ENCODE measurements at places on chromosomes 1 and 21.

DNA sequence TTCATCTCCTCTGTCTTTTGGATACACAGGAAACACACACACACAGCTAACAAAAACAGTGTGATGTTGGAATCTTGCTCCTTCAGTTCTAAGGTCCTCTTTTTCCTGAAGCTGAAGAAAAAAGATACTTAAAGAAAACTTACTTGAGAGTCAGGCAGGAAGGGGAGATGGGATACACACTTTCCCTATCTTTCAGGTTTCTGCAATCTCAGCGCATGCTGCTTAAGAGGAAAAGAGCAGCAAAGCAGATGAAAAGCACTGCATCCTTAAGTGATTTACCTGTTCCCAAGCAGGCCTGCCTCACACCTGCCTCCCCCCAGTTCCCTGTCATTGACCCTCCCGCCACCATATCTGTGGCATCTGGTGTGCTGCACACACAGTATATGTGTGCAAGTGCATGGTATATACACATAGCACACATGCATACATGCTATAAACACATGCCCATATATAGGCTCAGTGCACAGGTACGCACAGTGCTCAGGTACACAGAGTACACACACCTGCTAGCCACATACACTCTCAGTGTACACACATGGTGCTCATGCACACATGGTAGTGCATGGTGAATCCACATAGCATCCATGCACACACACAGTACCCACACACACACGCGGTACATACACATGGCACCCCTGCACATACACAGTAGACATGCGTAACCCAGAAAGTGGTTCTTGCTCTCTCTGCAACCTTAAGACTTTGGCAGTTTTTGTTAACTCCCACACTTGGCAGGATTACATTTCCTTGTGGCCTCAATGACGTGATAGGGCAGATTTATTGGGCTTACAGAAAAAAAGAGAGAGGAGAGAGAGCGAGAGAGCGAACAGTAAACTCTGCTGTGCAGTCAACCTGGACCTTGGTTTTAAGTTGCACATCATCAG lies 166.9 kb downstream of the TOMM20 start:
- no peak for DNase-seq

DNA sequence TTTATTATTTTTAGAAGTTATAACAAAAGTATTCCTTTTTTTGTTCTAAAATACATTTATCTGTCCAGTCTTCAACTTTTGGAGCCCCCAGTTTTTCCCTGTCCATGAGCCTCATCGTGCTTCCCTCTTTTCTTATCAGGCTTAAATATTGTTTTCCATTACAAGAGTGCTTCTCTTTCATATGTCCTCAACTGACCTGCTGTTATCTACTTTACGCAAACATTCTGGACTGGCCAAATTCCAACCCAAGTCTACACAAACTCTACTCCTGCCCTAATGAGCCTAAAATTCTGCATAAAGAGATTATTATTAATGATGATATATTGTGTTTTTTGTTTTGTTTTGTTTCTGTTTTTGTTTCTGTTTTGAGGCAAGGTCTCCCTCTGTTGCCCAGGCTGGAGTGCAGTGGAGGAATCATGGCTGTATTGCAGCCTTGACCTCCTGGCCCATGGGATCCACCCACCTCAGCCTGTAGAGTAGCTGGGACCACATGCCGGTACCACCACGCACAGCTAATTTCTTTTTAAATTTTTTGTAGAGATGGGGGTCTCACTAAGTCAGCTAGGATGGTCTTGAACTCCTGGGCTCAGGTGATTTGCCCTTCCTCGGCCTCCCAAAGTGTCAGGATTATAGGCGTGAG lies 318.8 kb upstream of the NEGR1 start:
- no peak for DNase-seq

- no peak for DNase-seq
Observed at GRCh38 chr1:158818560-158818959, 12.6 kb upstream of the MNDA start.

- no peak for DNase-seq
Observed at GRCh38 chr1:37596182-37596667, 488 bp upstream of the GNL2 start.

DNA sequence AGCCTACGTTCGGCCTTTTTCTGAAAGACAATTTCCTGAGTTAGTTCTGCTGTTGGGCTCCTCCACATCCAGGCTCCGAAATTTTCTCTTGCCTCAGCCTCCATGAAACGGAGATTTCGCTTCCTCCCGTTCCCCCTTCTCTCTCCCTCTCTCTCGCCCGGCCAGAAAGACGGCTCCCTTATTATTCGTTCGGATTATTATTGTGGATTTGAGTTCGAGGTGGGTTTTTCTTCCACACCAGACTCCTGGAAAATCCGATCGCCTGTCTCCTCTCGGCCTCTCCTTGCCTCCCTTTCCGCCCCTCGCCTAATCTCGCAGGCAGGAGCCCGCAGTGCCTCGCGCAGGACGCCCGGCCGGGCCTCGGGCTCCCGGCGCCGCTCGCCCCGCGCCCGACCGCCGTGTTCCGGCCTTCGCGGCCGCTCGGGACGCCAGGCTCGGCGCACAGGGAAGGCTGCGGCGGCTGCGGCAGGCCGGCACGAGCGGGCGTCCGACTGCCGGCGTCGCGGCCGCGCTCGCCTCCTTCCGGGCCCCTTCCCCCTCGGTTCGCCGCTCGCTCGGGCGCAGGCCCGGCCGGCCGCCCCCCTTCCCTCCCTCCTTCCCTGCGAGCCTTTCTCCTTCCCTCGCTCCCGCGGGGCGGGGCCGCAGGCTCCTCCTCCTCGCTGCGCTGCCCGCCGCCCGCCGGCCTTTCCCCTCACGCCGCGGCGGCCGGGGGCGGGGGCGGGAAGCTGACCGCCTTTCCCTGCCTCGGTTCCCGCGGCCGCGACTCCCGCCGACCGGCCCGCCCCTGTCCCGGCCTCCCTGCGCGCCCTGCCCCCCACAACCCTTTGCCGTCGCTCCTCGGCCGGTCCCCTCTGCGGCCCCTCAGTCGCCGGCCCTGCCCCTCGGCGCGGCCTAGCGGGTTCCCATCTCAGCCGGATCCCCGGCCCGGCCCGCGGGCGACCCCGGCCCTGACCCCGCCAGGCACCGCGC lies at the start of gene ARHGEF11:
TSS of gene ARHGEF11 (minus strand) at position 493 of the 969 bp plus-strand sequence. CDS start 1,412 bp downstream, outside the sequence.
- peak; percentile 90 for DNase-seq

DNA sequence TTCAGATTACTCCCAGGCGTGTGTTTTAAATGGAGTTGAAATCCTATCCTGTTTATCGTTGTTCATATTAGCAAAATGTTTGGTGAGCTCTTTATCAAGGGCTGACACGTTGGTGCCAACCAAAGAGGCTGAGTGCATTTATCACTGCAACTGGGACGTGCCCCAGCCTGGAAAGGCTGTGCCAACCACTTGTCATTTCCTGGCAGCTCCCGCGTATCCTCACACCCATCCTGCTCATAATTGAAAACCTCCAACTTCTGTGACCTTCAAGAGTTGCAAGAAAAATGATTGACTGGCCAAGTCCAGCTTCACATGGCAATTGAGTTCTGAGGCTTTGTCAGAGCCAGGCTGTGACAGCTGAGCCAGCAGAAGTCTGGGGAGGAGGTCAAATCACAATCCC lies 43.7 kb upstream of the KCNA3 start:
- DNase-seq, result no peak

- no peak for DNase-seq
Observed at GRCh38 chr21:43312751-43313169, 114.2 kb downstream of the SIK1 start.

GRCh38 chr1:66924756-66925557 lies at the start of the genes DNAI4 and MIER1:
Gene DNAI4, minus strand, starts transcription at chr1:66924856. Its CDS starts 25 bp downstream, at chr1:66924831.
Gene MIER1, plus strand, starts transcription at chr1:66924990. Its CDS starts 39 bp downstream, at chr1:66925029.
- DNase-seq, result peak; percentile 95

- no peak for DNase-seq
Observed at GRCh38 chr1:15848143-15848928, 829 bp downstream of the SPEN start.

GRCh38 chr1:41714638-41715389 lies 203.9 kb downstream of the HIVEP3 start:
- no peak for DNase-seq

DNA sequence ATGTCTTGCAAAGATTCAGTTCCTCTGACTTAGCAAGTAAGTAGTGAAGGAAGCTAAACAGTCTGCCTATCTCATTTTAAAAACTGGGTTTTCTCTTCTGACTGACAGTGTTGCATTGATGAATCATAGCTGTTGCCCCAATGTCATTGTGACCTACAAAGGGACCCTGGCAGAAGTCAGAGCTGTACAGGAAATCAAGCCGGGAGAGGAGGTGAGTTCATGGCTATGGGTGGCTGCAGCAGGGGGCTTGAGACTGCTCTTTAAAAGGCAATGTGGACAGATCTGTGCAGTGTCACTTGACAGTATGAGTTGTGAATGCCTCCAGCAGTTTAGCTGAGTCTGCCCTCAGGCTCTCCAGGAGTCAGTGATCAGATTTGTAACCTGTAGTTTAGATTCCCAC lies 46.6 kb downstream of the SMYD2 start:
- no peak for DNase-seq

DNA sequence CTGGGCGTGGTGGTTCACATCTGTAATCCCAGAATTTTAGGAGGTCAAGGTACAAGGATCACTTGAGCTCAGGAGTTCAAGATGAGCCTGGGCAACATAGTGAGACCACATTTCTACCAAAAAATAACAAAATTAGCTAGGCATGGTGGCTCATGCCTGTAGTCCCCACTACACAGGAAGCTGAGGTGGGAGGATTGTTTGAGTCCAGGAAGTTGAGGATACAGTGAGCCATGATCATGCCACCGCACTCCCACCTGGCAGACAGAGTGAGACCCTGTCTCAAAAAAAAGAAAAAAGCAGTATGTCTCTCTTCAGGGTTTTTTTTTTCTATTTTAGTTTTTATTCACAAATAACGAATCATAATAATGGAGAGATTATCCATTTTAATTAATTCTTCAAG lies 233.7 kb upstream of the DMRTA2 start:
- no peak for DNase-seq

DNA sequence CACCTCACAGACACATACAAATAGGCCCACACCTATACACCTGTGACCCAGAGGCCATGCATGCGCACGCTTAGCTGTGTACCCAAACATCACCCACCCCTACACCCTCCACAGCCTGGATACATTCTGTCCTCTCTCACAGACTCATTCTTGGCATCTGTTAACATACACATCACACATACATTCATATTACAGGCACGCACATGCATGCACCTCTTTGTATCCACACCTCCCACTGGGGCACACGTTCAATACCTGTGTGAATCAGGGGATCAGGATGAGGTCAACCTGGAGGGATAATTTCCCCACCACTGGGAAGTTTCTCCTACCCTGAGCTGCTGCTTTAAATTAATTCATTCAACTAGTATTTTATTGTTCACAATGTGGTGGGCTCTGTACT lies 35.6 kb upstream of the EPB41 start:
- DNase-seq, result no peak
